ENCODE measurements at places on chromosomes 5 and 9.
A peak's percentile ranks its signal among the peaks of the same experiment; 100 is the strongest.

- peak; percentile 16 for DNase-seq
These were observed at the start of gene PSIP1 for GRCh38 chr9:15510789-15511575. Gene PSIP1 (minus strand): TSS chr9:15510970. CDS start chr9:15510188, 782 bp downstream.

GRCh38 chr5:68021227-68021626 lies 194.3 kb upstream of the PIK3R1 start:
- DNase-seq = no peak

DNA sequence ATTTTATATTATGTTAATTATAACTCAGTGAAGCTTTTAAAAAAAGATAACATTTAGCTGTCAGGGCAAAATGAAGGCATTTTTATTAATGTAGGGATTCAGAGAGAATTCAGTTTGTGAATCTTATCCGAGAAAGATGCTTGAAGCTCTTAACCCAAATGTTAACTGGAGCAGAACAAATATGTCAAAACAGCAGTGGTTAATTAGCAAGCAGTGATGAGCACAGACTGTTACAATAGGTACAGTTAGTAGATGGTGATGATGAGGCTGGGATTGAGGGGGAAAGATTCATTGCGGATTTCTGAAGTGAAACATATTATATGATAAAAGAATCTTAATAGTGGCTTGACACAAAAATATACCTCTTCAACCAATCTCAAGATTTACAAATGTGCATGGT lies 356.7 kb downstream of the DIRAS2 start:
- no peak for DNase-seq

- DNase-seq = no peak
These were observed 5.8 kb downstream of the GRK6 start for GRCh38 chr5:177432143-177432838.

- DNase-seq = no peak
These were observed 25.2 kb downstream of the KCNIP1 start for GRCh38 chr5:170528976-170529375.

GRCh38 chr9:121772600-121773285 lies 121.3 kb downstream of the DAB2IP start:
- DNase-seq = no peak

Measured in kidney epithelial cell (primary cell).